ENCODE measurements at places on chromosomes 12 and 14. TPM values are rescaled to one million over a fixed set of nuclear protein-coding genes. Genes with fewer than 3 reads are reported as not detected.
A peak's percentile ranks its signal among the peaks of the same experiment; 100 is the strongest.

DNA sequence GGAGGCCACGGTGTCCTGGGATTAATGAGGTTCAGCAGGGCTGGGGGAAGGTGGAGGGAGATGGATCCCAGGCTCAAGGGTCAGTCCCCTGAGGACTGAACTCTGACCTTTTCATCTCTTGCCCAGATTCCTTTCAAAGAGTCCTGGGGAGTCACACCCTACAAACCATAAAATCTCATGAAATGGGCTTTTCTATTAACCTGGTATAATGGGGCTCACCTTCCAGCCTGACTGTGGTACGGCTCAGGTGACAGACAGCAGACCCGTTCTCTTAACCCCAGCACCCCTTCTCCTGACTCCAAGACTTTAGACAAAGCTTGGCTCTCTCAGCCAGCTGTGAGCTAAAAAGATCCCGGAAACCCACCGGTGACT, 268.2 kb downstream of the ADGRD1 start:
- no peaks in the 10 kb centered on the region for H3K27me3 ChIP-seq
- no peak overlapping the region for H3K27ac ChIP-seq
- no peaks in the 10 kb centered on the region for H3K36me3 ChIP-seq
- H3K4me1 ChIP-seq = peaks cover 13% of the 10 kb centered on the region

DNA sequence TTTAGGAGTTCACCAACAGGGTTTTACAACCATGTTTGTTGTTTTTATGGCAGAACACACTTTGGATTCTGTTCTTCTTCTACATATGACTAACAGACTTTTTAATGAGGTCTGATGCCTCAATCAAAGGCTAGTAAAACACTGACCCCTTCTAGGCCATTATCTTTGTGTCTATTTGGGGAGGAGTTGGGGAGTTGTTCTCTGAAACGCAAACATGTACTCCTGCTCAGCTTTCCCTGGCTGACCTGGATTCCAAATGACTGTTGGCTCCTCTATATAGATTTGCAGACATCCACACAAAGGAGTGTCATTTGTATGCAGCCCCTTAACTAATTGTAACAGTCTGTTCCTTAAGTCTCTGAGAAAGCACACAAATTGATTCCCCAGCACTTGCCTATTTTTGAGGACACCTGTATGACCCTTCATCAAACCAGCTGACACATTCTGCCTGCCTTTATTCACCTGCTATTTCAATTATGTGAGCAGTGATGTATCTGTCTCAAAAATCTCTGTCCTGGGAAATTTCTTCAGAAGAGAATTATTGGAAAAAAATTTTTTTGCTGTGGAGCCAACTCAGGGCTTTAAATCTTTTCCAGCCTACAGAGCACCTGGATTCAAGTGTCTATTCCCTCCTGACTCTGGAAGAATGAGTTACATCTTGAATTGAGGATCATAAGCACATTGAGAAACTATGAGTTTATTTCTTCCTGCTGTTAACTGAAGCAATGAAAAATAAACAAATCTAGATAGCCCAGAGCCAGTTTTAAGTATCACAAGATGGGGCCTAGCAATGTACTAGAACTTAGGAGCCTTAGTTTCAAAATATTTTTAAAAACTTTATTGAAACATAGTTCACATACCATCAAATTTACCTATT, 417.2 kb downstream of the RAD51B start:
- H3K36me3 ChIP-seq = no peaks in the 10 kb centered on the region
- no peak for DNase-seq
- no peaks in the 10 kb centered on the region for H3K27me3 ChIP-seq
- H3K27ac ChIP-seq = no peak overlapping the region
- H3K4me3 ChIP-seq = no peak overlapping the region

The NYNRIN gene
- 18.3 TPM for total RNA-seq

DNA sequence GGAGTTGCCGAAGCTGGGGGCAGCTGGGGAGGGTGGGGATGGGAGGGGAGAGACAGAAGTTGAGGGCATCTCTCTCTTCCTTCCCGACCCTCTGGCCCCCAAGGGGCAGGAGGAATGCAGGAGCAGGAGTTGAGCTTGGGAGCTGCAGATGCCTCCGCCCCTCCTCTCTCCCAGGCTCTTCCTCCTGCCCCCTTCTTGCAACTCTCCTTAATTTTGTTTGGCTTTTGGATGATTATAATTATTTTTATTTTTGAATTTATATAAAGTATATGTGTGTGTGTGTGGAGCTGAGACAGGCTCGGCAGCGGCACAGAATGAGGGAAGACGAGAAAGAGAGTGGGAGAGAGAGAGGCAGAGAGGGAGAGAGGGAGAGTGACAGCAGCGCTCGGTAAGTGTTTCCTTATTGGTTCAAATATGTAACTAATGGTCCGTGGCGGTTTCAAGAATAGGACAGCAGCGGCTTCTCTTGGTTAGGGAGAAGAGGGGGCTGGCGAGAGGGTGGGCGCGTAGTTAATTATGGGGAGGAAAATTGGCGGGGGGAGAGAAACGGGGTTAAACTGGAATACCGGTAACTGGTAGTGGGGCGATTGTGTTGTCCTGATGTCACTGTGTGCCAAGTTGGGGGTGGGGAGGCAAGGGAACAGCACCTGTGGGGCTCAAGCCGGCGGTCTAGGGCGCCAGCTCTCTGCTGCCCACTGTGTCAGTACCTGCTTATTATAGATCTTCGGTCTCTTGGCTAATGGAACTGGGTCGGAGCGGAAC, 8.4 kb downstream of the HOXC8 start:
- peaks cover 100% of the 10 kb centered on the region for H3K27me3 ChIP-seq
- peak overlapping the region; percentile 54 for H3K4me3 ChIP-seq
- H3K4me1 ChIP-seq = no peaks in the 10 kb centered on the region
- no peak overlapping the region for H3K27ac ChIP-seq

The SERPINA10 gene
- total RNA-seq = not detected

DNA sequence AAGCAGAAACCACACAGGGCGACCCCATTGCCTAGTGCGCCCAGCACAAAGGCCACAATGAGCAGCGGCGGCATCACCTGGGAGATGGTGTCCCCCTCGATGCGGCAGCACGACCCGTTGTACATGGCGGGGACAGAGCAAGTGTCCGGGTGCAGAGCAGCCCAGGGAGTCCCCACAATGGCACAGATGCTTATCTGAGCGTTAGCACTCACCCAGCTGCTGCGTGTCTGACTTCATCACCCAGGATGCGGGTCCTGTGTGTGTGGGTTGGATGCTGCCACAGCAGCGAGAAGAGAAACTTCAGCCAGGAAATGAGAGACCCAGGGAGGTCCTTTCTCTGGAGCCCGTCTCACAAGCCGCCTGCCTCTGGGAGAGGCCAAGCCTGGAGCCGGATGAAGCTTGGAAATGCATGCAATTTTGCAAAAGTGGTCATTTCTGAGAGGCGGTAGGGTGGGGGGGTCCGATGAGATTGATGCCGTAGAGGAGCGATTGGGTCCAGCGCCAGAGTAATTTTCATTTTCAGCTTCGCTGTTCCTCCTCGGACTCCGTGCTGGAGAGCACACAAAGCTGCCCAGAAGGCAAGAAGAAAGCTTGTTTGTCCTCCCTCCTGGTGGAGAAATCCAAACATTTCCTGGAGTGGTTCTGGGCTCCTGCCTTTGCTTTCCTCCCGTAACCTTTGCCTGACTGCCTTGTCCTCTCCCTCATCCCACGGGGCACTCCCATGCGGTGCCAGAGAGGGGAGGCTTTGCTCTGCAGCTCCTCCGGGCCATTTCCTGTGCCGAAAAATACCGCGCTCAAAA, at the start of gene HCAR1:
TSS of gene HCAR1 (minus strand) at position 630 of the 800 bp plus-strand sequence. CDS start at position 125, 505 bp downstream.
- no peak within 1 kb of the TSS for H3K4me3 ChIP-seq
- no peaks in the 10 kb centered on the region for H3K36me3 ChIP-seq
- H3K27ac ChIP-seq = no peak within 1 kb of the TSS
- no peaks in the 10 kb centered on the region for H3K27me3 ChIP-seq

The PLXNC1 gene
- 1.3 TPM for total RNA-seq

The NKX2-1 gene
- not detected for total RNA-seq

DNA sequence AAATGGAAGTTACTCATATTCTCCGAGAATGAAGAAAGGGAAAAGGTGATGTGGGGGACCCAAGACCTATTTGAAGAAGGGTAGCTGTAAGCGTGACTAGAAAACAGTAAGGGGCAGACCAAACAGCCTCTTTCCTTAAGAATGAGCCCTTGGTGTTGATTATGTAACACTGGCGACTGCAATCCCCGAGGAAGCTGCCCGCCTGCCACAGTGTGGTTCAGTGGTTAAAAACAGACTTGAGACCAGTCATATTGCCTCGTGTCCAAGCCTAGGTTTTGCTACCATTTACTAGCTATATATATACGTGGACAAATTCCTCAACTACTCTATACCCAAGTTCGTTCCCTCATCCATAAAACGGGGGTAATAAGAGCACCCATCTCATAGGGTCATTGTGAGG, 49.1 kb downstream of the SSPN start:
- no peak for DNase-seq
- no peak overlapping the region for H3K27ac ChIP-seq
- no peaks in the 10 kb centered on the region for H3K36me3 ChIP-seq
- H3K27me3 ChIP-seq = no peaks in the 10 kb centered on the region
- no peaks in the 10 kb centered on the region for H3K4me1 ChIP-seq

The ANKRD33 gene
- total RNA-seq = 0.19 TPM

The TEP1 gene
- total RNA-seq = 10.7 TPM

GRCh38 chr12:100251917-100252316, 15.0 kb downstream of the DEPDC4 start:
- H3K4me1 ChIP-seq = no peaks in the 10 kb centered on the region
- H3K27me3 ChIP-seq = no peaks in the 10 kb centered on the region
- no peak overlapping the region for H3K27ac ChIP-seq

DNA sequence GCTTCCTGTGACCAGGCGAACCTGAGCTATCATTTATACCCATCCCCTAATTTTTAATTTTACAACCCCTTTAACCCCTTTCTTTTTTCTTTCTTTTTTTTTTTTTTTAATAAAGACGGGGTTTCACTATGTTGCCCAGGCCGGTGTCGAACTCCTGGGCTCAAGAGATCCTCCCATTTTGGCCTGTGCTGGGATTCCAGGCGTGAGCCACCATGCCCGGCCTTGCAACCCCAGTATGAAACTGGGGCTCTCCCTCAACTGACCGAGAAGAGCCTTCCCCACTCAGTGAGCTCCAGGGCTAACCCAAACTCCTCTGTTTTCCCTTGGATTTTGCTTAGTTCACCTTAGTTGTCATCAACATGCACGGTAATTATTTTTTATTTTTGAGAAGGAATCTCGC, 992 bp downstream of the CPSF2 start:
- peaks cover 8% of the 10 kb centered on the region for H3K36me3 ChIP-seq
- DNase-seq = no peak
- no peak overlapping the region for H3K27ac ChIP-seq
- H3K27me3 ChIP-seq = no peaks in the 10 kb centered on the region
- no peaks in the 10 kb centered on the region for H3K4me1 ChIP-seq

GRCh38 chr14:91138511-91139359, 24.9 kb downstream of the DGLUCY start:
- no peaks in the 10 kb centered on the region for H3K36me3 ChIP-seq
- no peaks in the 10 kb centered on the region for H3K27me3 ChIP-seq
- H3K4me1 ChIP-seq = peaks cover 3% of the 10 kb centered on the region
- H3K4me3 ChIP-seq = no peak overlapping the region

The KRT83 gene
- not detected for total RNA-seq

DNA sequence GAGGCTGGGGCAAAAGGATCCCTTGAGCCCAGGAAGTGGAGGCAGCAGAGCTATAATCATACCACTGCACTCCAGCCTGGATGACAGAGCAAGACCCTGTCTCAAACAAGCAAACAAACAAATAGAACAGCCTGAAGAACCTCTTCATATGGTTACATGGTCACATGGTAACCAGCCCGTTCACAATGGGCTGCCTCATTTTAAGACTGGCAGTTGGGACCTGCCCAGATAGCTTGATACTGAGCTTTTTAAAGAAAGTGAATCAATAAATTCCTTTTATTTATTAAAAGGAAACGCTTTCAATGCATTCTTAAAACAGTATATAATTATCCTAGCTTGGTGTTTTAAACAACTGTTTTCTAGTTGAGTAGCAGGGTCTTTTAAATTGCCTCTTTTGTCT, 10.5 kb downstream of the MLXIP start:
- no peaks in the 10 kb centered on the region for H3K36me3 ChIP-seq
- H3K4me3 ChIP-seq = no peak overlapping the region
- H3K4me1 ChIP-seq = no peaks in the 10 kb centered on the region
- no peaks in the 10 kb centered on the region for H3K27me3 ChIP-seq
- no peak for DNase-seq

- H3K4me3 ChIP-seq = no peak overlapping the region
- DNase-seq = no peak
- H3K36me3 ChIP-seq = no peaks in the 10 kb centered on the region
- H3K27ac ChIP-seq = no peak overlapping the region
Observed at GRCh38 chr14:74843653-74844052, 32.3 kb downstream of the PROX2 start.

DNA sequence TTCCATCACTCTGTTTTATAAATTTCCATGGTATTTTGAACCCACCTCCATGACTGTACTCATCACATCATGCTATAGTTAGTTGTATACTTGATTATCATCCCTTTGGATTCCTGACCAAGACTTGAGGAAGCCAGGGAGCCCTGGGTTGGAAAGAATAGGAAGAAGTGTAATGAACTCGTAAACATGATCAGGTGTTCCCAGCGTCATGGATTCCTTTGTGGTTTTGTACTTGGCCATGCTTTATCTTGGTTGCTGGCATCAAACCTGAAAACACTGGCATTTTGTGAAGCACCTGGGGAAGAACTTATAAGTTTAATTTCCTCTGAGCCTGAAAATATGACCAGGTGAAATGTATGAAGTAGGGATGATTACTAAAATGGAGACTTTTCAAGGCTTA, 76.4 kb downstream of the CHST11 start:
- no peak overlapping the region for H3K27ac ChIP-seq
- no peak overlapping the region for H3K4me3 ChIP-seq
- no peaks in the 10 kb centered on the region for H3K36me3 ChIP-seq
- H3K4me1 ChIP-seq = peaks cover 3% of the 10 kb centered on the region
- H3K27me3 ChIP-seq = no peaks in the 10 kb centered on the region

DNA sequence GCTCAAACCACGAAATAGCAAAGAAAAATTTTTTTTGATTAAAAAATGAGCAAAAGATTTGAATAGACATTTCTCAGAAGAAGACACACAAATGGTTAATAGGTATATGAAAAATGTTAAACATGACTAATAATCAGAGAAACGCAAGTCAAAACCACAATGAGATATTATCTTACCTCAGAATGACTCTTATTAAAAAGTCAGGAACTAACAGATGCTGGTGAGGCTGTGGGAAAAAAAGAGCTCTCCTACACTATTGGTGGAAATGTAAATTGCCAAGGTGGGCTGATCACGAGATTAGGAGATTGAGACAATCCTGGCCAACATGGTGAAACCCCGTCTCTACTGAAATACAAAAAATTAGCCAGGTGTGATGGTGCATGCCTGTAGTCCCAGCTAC, 315.5 kb upstream of the FLRT2 start:
- no peak overlapping the region for H3K4me3 ChIP-seq
- no peak overlapping the region for H3K27ac ChIP-seq
- no peaks in the 10 kb centered on the region for H3K36me3 ChIP-seq
- DNase-seq = no peak
- no peaks in the 10 kb centered on the region for H3K4me1 ChIP-seq

The WIF1 gene
- total RNA-seq = 7.8 TPM

GRCh38 chr12:125744201-125744600, 679.0 kb downstream of the AACS start:
- DNase-seq = no peak
- H3K27me3 ChIP-seq = no peaks in the 10 kb centered on the region
- H3K27ac ChIP-seq = no peak overlapping the region
- H3K4me1 ChIP-seq = no peaks in the 10 kb centered on the region

GRCh38 chr12:103505371-103506236, 9.8 kb upstream of the C12orf42 start:
- H3K27me3 ChIP-seq = no peaks in the 10 kb centered on the region
- no peak overlapping the region for H3K27ac ChIP-seq
- DNase-seq = no peak
- H3K4me3 ChIP-seq = no peak overlapping the region

GRCh38 chr12:74043343-74043742, 494.3 kb upstream of the ATXN7L3B start:
- no peaks in the 10 kb centered on the region for H3K27me3 ChIP-seq
- no peak overlapping the region for H3K27ac ChIP-seq
- H3K4me3 ChIP-seq = no peak overlapping the region
- H3K36me3 ChIP-seq = no peaks in the 10 kb centered on the region

The CD163 gene
- not detected for total RNA-seq
